ENCODE measurements at places on chromosomes 5 and 9. TPM values are rescaled to one million over a fixed set of nuclear protein-coding genes. Genes with fewer than 3 reads are reported as not detected.

DNA sequence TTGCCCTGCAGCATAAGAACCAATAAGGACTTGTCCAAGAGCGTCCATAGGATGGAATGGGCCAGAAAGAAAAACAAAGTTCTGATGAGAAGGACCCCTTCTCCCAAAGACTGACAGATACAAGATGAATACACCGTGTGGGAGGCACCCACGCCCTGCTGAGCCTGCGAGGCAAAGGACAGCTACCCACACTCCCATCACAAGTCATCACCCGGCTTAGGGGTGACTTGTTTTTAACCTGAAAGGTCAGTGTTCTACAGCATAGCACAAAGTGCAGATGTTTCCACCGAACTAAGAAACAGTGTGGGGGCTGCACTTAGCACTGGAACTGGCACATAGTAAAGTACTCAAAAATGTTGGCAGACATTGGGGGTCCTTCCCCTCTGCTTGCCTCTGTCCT lies 13.9 kb downstream of the TNIP1 start:
- no peak for DNase-seq

DNA sequence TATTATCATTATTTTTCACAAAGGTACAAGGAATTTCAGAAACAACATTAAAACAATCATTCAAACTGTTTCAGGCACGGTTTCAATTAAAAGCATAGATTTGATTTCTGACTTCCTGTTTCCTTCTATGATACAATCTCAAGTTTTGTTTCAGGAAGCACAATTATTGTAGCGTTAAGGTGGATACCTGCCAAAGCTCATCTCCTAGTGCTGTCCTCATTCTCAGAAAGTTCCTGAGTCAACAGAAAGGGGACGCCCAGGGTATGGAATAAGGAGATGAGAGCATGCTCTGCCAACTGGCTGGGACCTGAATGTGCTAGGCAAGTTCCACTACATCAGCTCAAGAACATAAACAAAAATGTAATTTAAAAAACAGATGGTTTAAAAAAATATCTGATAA lies 2.0 kb upstream of the TRIM14 start:
- no peak for DNase-seq

DNA sequence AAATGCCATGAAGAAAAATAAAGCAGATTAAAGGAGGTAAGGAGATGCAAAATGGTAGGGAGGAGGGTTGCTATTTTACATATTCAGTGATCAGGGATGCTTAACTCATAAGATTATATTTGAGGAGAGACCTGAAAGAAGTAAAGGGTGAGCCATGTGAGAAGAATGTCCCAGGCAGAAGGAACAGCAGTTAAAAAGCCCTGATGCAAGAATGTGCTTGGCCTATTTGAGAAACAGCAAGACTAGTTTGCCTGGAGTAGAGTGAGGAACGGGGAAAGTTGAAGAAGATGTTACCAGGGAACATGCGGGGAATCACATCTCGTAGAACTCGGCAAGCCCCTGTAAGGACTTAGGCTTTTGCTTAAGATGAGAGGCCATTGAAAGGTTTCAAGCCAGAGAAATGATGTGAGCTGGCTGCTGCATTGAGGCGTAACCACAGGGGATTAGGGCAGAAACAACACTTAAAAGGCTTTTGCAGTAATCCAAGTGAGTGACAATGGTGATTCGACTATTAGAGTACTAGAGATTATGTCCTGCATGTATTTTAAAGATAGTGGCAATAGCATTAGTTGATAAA lies 198.7 kb downstream of the VPS13A start:
- no peak for DNase-seq

Gene FRRS1L
- total RNA-seq: not detected

Data from SJSA1 (cell line).